ENCODE measurements at places on chromosomes 5 and 9.

- no peak for DNase-seq
These were observed 13.1 kb downstream of the CENPH start for GRCh38 chr5:69202497-69202896.

DNA sequence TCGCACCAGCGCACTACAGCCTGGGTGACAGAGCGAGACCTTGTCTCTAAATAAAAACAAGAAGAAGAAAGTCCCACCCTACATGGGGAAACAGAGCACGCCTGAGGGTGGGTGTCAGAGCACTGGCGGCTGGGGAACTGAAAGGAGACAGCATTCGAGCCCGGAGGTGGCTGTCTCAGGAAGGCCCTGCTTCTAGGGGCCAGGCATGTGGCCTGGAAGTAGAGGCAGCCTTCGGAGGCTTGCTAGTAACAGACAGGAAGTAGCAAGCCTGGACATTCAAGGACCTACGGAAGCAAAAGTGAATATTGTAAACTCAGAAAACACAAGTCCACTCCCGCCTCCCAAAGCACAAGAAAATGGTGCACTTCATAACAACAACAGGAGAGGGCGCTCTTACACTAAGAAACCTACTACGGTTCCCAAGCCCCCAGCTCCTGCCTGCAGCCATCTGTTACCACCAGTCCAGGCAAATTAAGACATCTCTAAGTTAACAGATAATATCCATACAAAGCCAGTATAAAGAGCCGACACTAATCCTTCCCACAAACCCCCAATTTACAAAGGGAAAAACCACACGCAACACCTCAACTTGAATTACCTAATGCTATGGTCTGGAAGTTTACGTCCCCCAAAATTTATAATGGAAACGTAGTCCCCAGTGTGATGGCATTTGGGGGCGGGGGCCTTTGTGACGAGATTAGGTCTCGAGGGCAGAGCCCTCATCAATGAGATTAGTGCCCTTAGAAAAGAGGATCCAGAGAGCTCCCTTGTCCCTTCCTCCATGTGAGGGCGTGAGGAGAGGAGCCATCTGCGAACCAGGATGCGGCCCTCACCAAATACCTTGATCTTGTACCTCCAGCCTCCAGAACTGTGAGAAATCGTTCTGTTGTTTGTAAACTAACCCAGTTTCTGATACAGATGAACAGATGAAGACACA is 7.7 kb downstream of the RASGEF1C start:
- no peak for DNase-seq

- no peak for DNase-seq
These were observed 66.7 kb upstream of the ADRA1B start for GRCh38 chr5:159849437-159850083.

- DNase-seq: no peak
These were observed 37.1 kb upstream of the C6 start for GRCh38 chr5:41250351-41250987.

GRCh38 chr5:173891308-173892116 is 3.4 kb downstream of the CPEB4 start:
- DNase-seq: no peak

GRCh38 chr5:124878583-124879342 is 132.3 kb upstream of the ZNF608 start:
- DNase-seq: peak; percentile 36

DNA sequence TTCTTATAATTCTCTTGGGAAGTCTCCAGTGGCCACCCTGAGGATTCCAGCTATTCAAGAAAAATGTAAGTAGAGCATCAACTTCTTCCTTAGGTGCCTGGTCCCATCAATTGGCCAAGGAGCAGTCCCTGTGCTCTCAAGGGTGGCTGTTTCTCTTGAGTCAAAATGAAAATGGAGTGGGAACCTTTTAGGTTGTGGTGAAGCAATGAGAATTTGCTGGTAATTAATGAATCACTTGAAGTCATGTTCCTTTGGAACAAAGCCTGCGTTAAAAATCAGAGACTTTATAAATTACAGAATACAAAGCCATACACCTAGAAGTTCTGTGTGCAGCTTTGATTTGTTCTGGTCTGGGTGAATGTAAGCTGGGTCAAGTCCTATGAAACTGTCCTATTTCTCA is 48.9 kb downstream of the IL31RA start:
- DNase-seq: no peak

DNA sequence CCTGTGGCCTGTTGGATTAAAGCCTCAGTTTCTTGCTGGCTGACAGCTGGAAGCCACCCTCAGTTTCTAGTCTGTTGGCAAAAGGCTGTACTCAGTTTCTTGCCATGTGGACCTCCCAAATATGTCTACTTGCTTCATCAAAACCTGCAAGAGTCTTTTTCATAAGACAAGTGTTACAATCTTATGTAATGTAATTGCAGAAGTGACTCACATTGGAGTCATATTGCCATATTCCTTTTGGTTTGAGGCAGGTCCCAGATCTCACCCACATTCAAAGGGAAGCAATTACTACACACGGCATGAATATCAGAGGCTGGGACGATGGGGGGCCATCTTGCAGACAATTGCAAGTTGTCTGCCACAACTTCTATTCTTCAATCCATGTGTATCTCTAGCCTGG is 286.7 kb upstream of the IL12B start:
- peak; percentile 73 for DNase-seq

All from inflammatory macrophage treated with lipopolysaccharide for 1 hour (primary cell).